ENCODE measurements at places on chromosomes 1 and 21.

DNA sequence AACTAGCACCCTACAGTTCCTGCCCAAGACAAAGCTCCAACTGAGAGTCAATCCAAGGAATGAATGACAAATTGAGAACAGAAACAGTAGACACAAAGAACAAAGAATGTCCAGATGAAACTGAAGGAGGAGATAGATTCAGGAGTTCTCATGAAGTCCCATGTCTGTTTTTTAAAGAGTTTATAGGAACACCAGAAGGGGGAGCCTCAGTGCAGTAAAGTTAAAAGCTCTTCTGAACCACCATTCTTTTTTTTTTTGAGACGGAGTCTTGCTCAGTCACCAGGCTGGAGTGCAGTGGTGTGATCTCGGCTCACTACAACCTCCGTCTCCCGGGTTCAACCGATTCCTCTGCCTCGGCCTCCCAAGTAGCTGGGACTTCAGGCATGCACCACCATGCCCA lies 323.6 kb downstream of the MRPL39 start:
- no peak for DNase-seq

DNA sequence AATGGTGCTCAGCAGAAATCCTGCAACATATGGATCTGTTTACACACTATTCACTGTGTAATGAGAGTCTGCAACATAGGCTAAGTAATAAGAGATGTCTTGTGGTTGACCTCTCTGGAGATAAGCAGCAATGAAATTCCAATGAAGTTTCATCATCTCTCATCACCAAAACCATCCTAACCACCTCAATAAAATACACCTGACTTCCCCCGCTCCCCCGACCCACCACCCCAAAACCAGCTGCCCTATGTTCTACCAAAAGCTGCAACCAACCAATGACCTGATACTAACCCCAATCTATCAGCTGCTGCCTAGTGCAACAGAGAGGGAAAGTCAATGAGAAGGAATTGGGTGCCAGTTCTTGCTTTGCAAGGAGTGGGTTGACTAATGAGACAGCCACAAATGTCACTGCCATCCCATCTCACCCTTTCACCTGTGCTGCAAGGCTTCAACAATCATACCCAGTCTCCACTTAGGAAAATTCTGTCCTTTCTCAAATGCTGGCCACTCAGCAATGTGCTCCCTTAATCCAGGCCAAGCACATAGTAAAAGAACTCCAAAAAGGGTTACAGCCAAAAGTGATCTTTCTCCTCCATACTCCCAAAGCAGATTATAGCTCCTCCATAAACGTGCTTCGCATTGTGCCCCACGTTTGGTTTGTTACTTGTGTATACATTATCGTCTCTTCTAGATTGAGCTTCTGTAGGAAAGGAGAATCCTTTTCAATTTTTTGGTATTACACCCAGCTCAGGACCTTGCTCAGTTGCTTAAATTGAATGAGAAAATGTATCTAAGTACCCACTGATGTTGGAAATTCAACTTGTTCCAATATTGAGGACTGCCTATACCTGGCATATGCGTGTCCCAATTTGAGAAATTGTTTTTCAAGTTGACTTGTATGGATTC lies 29.0 kb downstream of the MRPL39 start:
- DNase-seq: no peak

GRCh38 chr1:115193046-115193828 lies 103.9 kb upstream of the TSPAN2 start:
- DNase-seq: no peak

- DNase-seq: no peak
Observed at GRCh38 chr1:20107796-20108195, 11.5 kb downstream of the PLA2G2D start.

- no peak for DNase-seq
Observed at GRCh38 chr1:24266998-24267397, 52.2 kb upstream of the GRHL3 start.

- no peak for DNase-seq
Observed at GRCh38 chr1:246158131-246158530, 348.9 kb downstream of the SMYD3 start.

DNA sequence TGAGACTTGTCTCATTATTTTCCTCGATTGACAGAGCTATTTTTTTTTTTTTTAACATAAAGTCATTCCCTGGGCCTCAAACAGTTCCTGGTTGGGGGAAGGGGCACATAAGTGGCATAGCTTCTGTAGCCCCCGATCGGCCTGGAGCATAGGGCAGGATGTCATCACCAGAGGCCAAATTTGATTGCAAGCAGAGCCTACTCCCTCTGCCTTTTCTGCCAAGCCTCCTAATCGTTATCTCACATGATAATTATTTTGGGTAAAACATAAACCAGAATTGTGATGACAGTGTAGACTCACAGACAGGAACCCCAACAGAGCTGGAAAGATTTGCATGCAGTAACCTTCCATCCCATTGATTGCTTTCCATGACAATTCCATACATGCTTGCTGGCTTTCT lies 404.8 kb downstream of the PCP4 start:
- no peak for DNase-seq

GRCh38 chr1:1067284-1067859 lies 6.7 kb downstream of the RNF223 start:
- no peak for DNase-seq

DNA sequence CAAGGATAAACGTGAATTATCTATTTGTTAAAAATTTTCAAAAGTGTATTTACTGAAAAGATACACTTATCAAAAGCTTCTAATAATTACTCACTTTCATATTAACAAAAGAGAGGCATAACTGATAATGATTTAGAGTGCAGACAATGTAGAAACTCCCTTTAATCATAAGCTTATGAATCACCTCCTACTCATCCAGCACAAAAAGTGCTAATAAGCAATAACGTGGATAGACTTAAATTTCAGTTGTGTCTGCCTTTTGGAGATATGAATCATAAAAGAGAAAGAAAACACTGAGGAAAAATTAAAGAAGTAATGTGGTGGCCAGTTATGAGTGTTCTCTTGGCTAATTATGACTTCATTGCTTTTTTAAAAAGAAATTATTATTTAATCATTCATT lies 827.6 kb upstream of the B3GALT2 start:
- DNase-seq: no peak

DNA sequence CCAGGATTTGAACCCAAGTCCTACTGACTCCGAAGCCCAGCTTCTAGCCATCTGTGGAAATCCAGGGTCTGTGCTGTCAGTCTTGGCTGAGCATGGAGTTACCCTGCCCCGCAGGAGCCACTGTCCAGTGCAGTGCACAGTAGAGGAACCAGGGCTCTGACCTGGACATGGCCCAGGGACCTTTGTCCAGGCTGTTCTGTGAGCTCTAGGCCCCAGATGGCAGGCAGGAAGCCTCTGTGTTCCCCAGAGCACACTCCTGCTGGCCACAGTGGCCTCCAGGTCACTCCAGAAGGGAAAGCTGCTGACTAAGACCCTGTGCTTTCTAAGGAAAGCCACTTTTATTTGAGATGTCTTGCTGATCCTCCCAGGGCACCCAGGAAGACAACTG lies 13.8 kb downstream of the S100A7A start:
- no peak for DNase-seq

GRCh38 chr1:39758556-39759435 lies 12.4 kb downstream of the OXCT2 start:
- no peak for DNase-seq

- no peak for DNase-seq
Observed at GRCh38 chr1:224292419-224292818, 37.6 kb downstream of the NVL start.

GRCh38 chr21:15034126-15034853 lies 30.5 kb downstream of the NRIP1 start:
- no peak for DNase-seq

DNA sequence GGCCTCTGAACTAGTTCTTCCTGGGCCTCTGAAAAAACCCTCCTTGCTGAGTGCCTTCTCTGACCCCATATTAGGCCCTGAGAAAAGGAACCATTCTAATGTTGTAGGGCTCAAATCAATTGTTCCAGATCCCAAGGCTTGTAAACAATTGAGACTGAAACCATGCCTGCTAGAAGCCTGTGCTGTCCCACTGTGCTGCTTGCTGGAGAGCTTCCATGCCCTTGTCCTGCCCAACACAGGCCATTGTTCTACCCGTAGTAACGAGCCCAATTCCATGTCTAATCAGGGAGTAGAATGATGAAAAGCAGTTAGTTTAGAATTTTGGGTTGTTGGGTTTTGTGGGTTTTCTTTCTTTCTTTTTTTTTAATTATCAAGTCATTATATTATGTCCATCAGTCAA lies 47.4 kb downstream of the ZNF281 start:
- DNase-seq: no peak

- no peak for DNase-seq
Observed at GRCh38 chr21:27812279-27812678, 845.4 kb upstream of the ADAMTS5 start.

DNA sequence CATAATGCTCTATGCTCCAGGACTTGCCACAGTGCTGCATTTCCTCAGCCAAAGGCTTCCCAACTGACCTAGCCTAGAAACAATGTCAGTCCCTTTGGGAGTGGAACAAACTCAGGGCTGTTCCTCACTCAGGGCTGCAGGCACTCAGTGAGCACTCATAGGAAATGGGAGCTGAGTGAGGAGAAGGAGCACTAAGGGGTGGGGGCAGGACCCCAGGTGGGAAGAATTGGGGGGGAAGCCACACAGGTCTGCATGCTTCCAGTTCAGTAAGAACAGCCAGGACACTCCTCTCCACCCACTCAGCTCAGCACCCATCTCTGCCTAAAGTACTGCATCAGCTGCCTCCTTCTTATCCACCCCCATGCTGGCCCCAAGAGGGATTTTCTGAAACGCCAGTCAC lies 7.3 kb upstream of the SLC5A9 start:
- DNase-seq: no peak

DNA sequence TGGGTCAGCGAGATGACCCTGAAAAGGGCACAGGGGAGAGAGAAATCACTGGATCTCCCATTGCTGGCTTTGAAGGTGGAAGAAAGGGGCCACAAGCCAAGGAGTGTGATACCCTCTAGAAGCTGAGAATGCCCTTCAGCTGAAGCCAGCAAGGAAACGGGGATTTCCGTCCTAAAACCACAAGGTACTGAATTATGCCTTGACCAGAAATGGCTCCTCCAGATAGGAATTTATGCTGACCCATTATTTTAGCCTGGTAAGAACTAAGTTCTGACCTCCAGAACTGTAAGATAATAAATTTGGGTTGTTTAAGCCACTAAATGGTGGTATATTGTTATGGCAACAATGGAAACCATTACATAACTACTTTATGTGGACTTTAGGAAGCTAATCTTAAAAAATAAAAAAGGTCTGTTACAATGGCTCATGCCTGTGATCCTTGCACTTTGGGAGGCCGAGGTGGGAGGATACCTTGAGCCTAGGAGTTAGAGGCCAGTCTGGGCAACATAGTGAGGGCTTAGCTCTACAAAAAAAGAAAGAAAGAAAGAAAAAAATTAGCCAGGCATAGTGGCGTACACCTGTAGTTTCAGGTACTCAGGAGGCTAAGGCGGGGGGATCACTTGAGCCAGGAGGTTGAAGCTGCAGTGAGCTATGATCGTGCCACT lies 3.6 kb upstream of the H6PD start:
- no peak for DNase-seq
